ENCODE measurements at places on chromosomes 1 and 21.
A peak's percentile ranks its signal among the peaks of the same experiment; 100 is the strongest.

DNA sequence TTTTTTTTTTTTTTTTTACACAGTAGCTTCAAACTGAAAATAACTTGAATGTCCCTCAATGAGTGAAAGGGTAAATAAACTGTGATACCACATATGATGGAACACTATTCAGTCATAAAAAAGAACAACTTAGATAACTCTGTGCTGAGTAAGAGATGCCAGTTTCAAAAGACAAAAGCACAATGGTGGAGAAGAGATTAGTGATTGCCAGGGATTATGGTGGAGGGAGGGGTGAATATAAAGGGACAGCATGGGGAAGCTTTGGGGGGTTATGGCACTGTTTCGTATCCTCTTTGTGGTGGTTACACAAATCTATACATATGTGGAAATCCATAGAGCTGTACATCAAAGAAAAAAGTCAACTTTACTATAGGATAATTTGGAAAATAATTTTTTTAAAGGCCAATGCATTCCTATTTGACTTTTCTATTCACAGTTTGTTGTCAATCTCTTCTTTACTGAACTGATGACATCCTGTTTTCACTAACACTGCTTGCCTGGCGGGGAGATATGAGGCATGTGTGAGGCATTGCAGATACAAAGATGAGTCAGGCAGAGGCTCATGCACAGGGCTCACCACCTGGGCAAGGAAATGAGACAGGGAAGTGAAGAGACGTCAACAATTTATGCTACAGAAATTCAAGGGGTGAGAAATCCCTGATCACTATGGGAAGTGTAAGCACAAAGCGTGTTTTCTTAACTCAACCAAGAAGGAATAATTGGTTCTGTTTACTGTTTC is 302.7 kb downstream of the DUSP10 start:
- peak; percentile 43 for DNase-seq

GRCh38 chr21:27817074-27817473 is 850.2 kb upstream of the ADAMTS5 start:
- no peak for DNase-seq

DNA sequence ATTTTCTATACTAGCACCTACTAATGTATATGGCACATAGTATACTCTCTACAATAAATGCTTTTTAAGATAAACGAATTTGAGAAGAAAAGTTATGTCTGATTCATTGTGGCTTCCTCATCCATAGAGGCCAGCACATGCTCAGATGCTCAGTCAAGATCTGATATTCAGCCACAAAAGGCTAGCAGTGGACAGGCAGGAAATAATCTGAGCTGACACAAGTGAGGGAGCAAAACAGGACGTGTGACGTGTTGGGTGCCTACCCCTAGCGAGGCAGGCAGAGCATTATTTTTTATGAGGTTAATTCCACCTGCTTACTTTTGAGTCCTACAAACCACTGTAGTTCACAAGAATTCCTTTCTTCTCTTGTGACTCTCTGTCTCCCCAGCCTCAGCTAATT is 550.9 kb downstream of the SMYD3 start:
- DNase-seq: peak; percentile 16

DNA sequence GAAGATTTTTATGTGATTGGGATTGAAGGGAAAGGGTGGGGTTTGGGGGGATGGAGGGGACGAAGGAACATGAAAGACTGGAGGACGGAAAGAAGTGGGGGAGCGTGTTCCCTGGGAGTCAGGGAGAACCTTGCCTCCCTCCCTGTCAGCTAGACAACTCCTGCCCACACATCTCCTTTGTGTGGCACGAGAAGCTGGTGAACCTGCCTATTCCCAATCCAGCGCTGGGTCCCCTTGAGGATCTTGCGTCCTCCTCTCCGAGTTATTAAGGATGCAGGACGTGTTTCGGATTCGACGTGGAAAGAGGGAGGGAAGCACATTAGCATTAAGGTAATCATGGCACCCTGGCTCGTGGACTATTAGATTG is 1.4 kb downstream of the LRRC7 start:
- no peak for DNase-seq

DNA sequence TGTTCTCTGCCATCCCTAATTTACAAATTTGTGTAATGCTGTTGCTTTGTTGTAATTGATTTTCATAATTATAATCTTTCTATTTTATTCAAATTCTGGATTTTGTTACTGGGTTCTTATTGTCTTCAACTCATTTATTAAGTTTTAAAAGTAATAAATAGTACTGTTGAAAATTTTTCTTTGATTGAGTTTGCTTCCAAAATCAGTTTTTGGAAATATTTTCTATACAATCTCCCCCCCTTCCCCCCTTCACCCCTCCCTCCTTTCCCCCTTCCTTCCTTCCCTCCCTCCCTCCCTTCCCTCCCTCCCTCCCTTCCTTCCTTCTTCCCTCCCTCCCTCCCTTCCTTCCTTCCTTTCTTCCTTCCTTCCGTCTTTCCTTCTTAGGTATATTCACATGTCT is 6.0 kb upstream of the TMPRSS15 start:
- DNase-seq: no peak

DNA sequence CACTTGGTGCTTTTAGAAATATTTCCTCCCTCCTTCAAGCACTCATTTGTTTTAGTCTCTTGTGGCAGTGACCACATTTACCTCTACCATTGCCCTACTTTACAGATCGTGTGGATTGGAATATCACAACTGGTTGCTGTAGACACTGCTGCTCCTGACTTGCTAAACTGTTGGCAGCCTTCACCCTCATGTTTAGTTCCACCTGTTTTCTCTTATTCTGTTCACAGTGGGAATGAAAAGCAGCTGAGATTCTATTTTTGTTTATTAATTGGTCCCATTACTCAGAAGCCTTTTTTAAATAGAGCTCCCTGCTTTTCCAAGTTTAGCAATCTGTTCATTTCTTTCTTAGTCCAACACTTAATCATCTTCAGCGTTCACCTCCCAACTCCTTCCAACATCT is 308.9 kb downstream of the RWDD3 start:
- no peak for DNase-seq

DNA sequence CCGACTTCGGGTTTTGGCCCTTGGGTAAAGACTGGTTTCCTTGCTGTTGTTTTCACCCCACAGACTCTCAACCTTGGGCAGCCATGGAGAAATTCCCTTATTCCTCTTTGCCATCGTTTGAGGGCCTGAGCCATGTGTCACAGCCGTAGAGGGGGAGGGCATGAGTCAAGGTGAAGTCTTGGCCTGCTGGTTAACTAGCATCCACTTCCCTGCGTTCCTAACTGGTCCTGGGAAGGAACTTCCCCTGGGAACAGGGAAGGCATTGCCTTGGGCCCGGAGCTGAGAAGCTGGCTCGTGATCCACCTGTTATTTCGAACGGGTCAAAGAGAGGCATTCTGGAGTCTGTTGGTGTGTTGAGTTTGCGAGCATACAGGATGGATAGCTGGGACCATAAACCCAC is 464.9 kb downstream of the CAMTA1 start:
- DNase-seq: no peak

All from stimulated activated CD8-positive, alpha-beta memory T cell treated with anti-CD3 and anti-CD28 coated beads, Interleukin-7, amount 100 ng/mL, for 4 hours (primary cell).